ENCODE measurements at places on chromosomes 12 and 14. TPM values are rescaled to one million over a fixed set of nuclear protein-coding genes. Genes with fewer than 3 reads are reported as not detected.

DNA sequence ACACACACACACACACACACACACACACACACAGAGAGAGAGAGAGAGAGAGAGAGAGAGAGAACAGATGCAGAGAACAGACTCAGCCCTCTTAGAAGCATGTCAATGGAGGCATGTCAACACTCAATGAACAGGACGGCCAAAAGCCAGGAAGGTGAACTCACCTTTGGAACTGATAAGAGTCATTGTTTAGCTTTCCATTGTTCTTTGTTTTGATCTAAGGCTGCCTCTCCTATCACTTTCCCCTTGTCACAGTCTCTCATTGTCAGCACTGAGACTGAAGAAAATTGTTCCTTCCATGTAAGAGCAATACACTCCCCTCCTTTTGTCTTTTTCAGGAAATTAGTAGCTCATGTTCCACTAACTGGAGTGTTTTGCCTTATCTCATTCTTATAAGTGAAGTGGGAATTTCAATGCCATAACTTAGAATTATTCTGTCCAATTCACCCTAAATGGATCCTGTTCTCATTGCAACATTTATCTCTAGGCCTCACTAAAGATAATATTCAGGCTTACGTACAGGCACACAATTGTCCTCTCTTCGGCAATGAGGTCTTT, 218.0 kb downstream of the DUSP6 start:
- H3K36me3 ChIP-seq, result no peaks in the 10 kb centered on the region
- no peak overlapping the region for H3K4me3 ChIP-seq
- no peak overlapping the region for H3K27ac ChIP-seq

- H3K27ac ChIP-seq, result no peak overlapping the region
- peaks cover 6% of the 10 kb centered on the region for H3K4me1 ChIP-seq
- DNase-seq, result no peak
- H3K4me3 ChIP-seq, result no peak overlapping the region
- H3K27me3 ChIP-seq, result peaks cover 25% of the 10 kb centered on the region
Observed at GRCh38 chr14:91100102-91100501, 13.8 kb upstream of the DGLUCY start.

GRCh38 chr14:97107080-97107479, 309.9 kb downstream of the VRK1 start:
- peak overlapping the region; percentile 90 for H3K27ac ChIP-seq
- no peaks in the 10 kb centered on the region for H3K27me3 ChIP-seq
- peaks cover 6% of the 10 kb centered on the region for H3K36me3 ChIP-seq
- peaks cover 38% of the 10 kb centered on the region for H3K4me1 ChIP-seq
- H3K4me3 ChIP-seq, result peak overlapping the region; percentile 30

DNA sequence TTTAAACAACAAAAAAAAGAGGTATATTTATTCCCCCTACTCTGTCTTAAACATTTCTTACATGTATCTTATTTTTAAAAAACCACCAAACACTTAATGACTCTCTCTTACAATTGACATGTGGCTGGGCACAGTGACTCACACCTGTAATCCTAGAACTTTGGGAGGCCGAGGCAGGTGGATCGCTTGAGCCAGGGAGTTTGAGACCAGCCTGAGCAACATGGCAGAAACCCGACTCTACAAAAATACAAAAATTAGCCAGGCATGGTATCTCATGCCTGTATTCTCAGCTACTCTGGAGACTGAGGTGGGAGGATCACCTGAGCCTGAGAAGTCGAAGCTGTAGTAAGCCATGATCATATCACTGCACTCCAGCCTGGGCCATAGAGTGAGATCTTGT, 16.0 kb downstream of the SLC41A2 start:
- no peak for DNase-seq
- H3K4me3 ChIP-seq, result no peak overlapping the region
- peaks cover 8% of the 10 kb centered on the region for H3K4me1 ChIP-seq
- no peak overlapping the region for H3K27ac ChIP-seq

- H3K4me1 ChIP-seq, result peaks cover 8% of the 10 kb centered on the region
- no peak for DNase-seq
- H3K4me3 ChIP-seq, result no peak overlapping the region
- no peak overlapping the region for H3K27ac ChIP-seq
Observed at GRCh38 chr14:77177702-77178101, 3.9 kb upstream of the TMEM63C start.

GRCh38 chr12:124207617-124208016, 87.3 kb upstream of the RFLNA start:
- H3K27me3 ChIP-seq, result peaks cover 42% of the 10 kb centered on the region
- H3K4me1 ChIP-seq, result no peaks in the 10 kb centered on the region
- peaks cover 5% of the 10 kb centered on the region for H3K36me3 ChIP-seq
- no peak overlapping the region for H3K27ac ChIP-seq
- no peak for DNase-seq

GRCh38 chr12:25307818-25308217, 57.1 kb upstream of the KRAS start:
- peaks cover 25% of the 10 kb centered on the region for H3K4me1 ChIP-seq
- peaks cover 3% of the 10 kb centered on the region for H3K27me3 ChIP-seq
- H3K27ac ChIP-seq, result no peak overlapping the region
- DNase-seq, result peak; percentile 32
- H3K4me3 ChIP-seq, result no peak overlapping the region

GRCh38 chr12:132502149-132502881, 12.4 kb downstream of the FBRSL1 start:
- no peak overlapping the region for H3K27ac ChIP-seq
- H3K27me3 ChIP-seq, result no peaks in the 10 kb centered on the region
- peaks cover 16% of the 10 kb centered on the region for H3K4me1 ChIP-seq
- no peak overlapping the region for H3K4me3 ChIP-seq
- no peaks in the 10 kb centered on the region for H3K36me3 ChIP-seq

Gene PTHLH
- 0.84 TPM for total RNA-seq

DNA sequence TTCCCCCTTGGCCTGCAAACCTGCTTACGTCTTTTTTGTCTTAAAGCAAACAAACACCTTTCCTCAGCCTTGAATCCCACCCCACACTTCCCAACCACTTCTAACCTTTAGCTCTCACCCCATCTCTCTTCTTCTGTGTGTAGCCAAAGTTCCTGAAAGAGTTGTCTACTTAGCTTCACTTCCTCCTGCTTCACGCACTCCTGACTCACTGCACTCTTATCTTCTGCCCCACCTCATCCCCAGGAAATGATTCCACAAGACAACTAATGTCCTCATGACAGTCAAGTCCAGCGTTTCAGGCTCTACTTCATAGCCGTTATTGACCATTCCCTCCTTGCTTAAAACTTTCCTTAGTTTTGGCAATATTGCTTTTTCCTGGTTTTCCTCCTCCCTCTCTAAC, 22.4 kb downstream of the EIF2B2 start:
- no peaks in the 10 kb centered on the region for H3K27me3 ChIP-seq
- H3K4me1 ChIP-seq, result peaks cover 14% of the 10 kb centered on the region

DNA sequence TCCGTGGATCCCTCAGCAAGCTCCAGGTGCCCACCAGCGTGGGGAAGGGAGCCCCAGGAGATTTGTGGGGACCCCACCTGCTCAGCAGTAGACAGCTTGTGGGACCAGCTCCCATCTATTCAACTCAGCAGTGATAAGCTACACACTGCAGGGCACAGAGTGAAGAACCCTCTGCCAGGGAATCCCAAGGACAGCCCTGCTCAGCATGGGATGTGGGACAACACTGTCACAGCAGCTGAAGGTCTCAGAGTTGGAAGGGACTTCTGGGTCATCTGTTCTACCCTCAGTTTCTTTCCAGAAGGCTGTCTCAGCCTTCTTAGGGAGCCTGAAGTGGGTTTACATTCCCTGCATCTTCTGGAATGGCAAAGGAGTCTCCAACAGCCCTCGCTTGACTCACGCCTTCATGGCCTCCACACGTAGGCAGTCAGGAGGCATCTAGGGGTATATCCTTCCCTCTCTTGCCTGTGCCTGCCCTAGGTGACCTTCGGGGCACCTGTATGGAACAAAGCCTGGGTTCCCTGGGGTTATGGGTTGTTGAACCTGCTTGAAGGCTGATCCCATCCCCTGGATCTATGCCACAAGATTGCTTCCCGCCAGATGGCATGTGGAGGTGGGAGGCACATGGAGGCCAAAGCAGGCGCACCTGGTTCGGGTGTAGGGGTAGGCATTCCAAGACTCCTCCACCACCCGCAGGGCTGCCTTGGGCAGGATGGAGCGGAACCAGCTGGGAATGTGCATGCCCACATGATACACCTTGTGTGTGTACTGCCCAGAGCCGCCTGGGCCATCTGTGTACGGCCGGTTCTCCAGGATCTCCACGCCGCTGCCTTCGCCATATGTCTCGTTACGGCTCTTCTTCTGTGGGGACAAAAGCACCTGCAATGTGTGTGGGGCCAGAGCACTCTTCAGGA, 33.0 kb downstream of the ARL6IP4 start:
- H3K27me3 ChIP-seq, result peaks cover 17% of the 10 kb centered on the region
- no peak overlapping the region for H3K4me3 ChIP-seq
- no peaks in the 10 kb centered on the region for H3K36me3 ChIP-seq
- H3K4me1 ChIP-seq, result no peaks in the 10 kb centered on the region

Gene CD163L1
- 7.4 TPM for total RNA-seq

Gene LMNTD1
- total RNA-seq, result 0.66 TPM

GRCh38 chr12:113601656-113602263, 130.1 kb upstream of the LHX5 start:
- H3K27ac ChIP-seq, result no peak overlapping the region
- H3K36me3 ChIP-seq, result no peaks in the 10 kb centered on the region
- DNase-seq, result no peak
- H3K4me3 ChIP-seq, result no peak overlapping the region

DNA sequence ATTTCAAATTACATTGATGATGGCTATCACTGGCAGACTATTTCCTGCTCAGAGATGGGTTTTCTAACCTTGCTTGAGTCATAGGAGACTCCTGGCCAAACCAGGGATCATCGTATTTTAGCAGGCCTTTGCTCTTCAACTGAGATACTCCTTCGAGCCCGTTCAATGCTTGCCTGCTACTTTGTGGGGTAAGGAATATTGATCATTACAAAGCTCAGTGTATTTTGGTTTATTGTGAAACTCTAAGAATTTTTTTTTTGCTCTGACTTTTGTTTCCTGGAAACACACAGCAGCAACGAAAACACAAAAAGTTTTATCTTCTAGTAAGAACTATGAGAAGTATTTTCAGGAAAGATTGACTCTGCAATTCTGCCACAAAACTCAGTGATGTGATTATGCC, 4.1 kb downstream of the GPRC5D start:
- DNase-seq, result no peak
- peaks cover 11% of the 10 kb centered on the region for H3K4me1 ChIP-seq
- H3K4me3 ChIP-seq, result no peak overlapping the region
- peaks cover 12% of the 10 kb centered on the region for H3K36me3 ChIP-seq

Gene DYRK2
- total RNA-seq, result 33.8 TPM

GRCh38 chr12:126936181-126936851, 1330.7 kb upstream of the TMEM132C start:
- no peak overlapping the region for H3K27ac ChIP-seq
- H3K4me3 ChIP-seq, result peak overlapping the region; percentile 84
- no peaks in the 10 kb centered on the region for H3K36me3 ChIP-seq

Gene GPR84
- not detected for total RNA-seq

Gene TAS2R9
- not detected for total RNA-seq

GRCh38 chr12:89752341-89752740, 43.7 kb upstream of the ATP2B1 start:
- no peak for DNase-seq
- peaks cover 54% of the 10 kb centered on the region for H3K4me1 ChIP-seq
- no peak overlapping the region for H3K4me3 ChIP-seq
- 0 out of 2 replicates have a peak, but pooled peaks cover 5% of the 10 kb centered on the region for H3K36me3 ChIP-seq
- no peaks in the 10 kb centered on the region for H3K27me3 ChIP-seq

Gene GSC
- not detected for total RNA-seq

Gene FERMT2
- total RNA-seq, result 122 TPM

Gene KIF5A
- total RNA-seq, result 1.1 TPM

- peak within 1 kb of the TSS; percentile 27 for H3K27ac ChIP-seq
- H3K4me1 ChIP-seq, result peaks cover 8% of the 10 kb centered on the region
- no peak within 1 kb of the TSS for H3K4me3 ChIP-seq
- H3K36me3 ChIP-seq, result no peaks in the 10 kb centered on the region
- H3K27me3 ChIP-seq, result peaks cover 1% of the 10 kb centered on the region
- DNase-seq, result peak; percentile 74
Observed at GRCh38 chr14:75069121-75069810, at the start of gene ZC2HC1C. ZC2HC1C (plus strand) TSS chr14:75069641; CDS start chr14:75070574, 933 bp downstream.

DNA sequence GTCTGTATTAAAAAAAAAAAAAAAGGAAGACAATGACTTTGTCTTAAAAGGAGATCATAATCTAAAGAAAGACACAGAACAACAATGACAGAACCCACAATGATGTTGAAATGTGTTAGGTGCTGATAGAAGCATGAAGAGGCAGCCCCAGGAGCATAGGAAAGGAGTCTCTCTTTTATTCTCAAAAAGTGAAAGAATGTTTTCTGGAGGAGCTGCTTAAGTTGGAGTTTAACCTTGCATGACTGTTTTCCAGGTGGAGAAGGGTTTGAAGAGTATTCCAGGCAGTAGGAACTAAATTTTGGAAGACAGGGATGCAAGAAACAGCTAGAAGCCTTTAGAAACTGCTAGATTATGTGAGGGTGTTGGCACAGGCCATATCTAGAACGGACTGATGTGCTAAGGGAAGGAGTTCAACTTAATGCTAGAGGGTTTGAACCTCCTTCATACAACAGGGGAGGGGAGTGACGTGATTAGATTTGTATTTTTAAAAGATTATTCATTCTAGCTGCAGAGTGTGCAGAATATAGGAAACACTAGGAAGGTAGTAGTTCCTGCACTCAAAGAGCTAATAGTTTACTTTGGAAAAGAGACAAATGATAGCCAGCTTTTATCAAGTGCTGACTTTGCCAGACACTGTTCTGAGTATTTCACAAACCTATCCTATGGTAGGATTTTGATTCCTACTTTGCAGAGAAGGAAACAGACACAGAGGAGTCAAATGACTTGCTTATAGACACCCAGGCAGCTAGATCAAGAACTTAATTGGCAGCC, 4.6 kb upstream of the RPL6 start:
- peaks cover 7% of the 10 kb centered on the region for H3K36me3 ChIP-seq
- peaks cover 15% of the 10 kb centered on the region for H3K4me1 ChIP-seq
- H3K4me3 ChIP-seq, result no peak overlapping the region
- no peak for DNase-seq
- H3K27ac ChIP-seq, result no peak overlapping the region
- peaks cover 3% of the 10 kb centered on the region for H3K27me3 ChIP-seq

- H3K27ac ChIP-seq, result no peak within 1 kb of the TSS
- peaks cover 8% of the 10 kb centered on the region for H3K27me3 ChIP-seq
- no peak for DNase-seq
- H3K4me3 ChIP-seq, result no peak within 1 kb of the TSS
Observed at GRCh38 chr12:56229916-56230431, at the start of gene SLC39A5. SLC39A5 (plus strand) TSS chr12:56230051; CDS start chr12:56231275, 1,224 bp downstream.

Gene ADAM21
- total RNA-seq, result 0.72 TPM

GRCh38 chr14:75991753-75992152, 6.2 kb downstream of the IFT43 start:
- H3K4me3 ChIP-seq, result no peak overlapping the region
- no peak for DNase-seq
- H3K4me1 ChIP-seq, result peaks cover 51% of the 10 kb centered on the region
- peak overlapping the region; percentile 60 for H3K27ac ChIP-seq

Gene CPNE6
- total RNA-seq, result not detected

- H3K4me3 ChIP-seq, result no peak overlapping the region
- no peaks in the 10 kb centered on the region for H3K27me3 ChIP-seq
- H3K27ac ChIP-seq, result no peak overlapping the region
- DNase-seq, result no peak
- no peaks in the 10 kb centered on the region for H3K4me1 ChIP-seq
Observed at GRCh38 chr12:106498056-106498455, 84.7 kb upstream of the RFX4 start.

GRCh38 chr14:67719866-67720265, 18.2 kb downstream of the RDH12 start:
- H3K27ac ChIP-seq, result no peak overlapping the region
- H3K4me3 ChIP-seq, result no peak overlapping the region
- no peaks in the 10 kb centered on the region for H3K36me3 ChIP-seq
- H3K27me3 ChIP-seq, result peaks cover 19% of the 10 kb centered on the region
- DNase-seq, result no peak
- H3K4me1 ChIP-seq, result peaks cover 17% of the 10 kb centered on the region

GRCh38 chr14:33837943-33838683, 112.8 kb downstream of the EGLN3 start:
- no peaks in the 10 kb centered on the region for H3K36me3 ChIP-seq
- DNase-seq, result no peak
- H3K4me3 ChIP-seq, result no peak overlapping the region
- H3K4me1 ChIP-seq, result no peaks in the 10 kb centered on the region

Gene BMP4
- 16.0 TPM for total RNA-seq

Measured in HFFc6 (cell line).